Daoy (cell line): ENCODE measurements at places on chromosomes 3 and 15.

DNA sequence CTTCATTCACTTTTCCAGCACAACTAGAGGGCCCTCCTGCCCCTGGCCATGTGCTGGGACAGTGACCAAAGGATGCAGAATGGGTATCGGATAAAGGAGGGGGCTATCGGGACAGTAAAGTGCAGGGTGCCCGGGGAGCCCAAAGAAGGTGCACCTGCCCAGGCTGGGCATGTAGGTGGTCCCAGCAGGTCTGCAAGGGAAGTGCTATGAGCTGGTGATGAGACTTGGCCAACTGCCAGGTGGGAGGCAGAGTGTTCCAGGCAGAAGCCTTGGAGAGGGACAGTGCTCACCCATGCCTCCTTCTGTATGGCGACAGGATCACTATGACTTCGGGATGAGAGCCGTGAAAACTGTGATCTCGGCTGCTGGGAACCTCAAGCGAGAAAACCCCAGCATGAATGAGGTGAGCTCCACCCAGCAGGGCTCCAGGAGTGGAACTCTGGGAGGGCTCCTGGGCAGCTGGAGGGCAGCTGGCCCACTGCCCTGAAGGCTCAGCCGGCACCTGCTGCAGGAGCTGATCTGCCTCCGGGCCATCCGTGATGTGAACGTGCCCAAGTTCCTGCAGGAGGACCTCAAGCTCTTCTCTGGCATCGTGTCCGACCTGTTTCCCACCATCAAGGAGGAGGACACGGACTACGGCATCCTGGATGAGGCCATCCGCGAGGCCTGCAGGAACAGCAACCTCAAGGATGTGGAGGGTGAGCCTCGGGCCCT is 48.4 kb downstream of the DNAH1 start:
- DNase-seq, result no peak

DNA sequence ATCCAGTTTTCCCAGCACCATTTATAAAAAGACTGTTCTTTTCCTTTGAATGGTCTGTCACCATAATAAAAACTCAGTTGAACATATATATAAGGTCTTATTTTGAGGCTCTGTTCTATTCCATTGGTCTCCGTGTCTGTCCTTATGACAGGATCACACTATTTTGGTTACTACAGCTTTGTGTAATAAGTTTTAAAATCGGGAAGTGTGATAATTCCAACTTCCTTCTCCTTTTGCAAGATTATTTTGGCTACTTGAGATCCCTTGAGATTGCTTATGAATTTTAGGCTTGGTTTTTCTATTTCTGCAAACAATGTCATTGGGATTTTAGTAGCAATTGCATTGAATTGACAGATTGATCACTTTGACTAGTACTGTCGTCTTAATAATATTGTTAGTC is 35.7 kb downstream of the SACM1L start:
- no peak for DNase-seq

GRCh38 chr15:101407439-101407838 is 82.1 kb downstream of the PCSK6 start:
- no peak for DNase-seq

DNA sequence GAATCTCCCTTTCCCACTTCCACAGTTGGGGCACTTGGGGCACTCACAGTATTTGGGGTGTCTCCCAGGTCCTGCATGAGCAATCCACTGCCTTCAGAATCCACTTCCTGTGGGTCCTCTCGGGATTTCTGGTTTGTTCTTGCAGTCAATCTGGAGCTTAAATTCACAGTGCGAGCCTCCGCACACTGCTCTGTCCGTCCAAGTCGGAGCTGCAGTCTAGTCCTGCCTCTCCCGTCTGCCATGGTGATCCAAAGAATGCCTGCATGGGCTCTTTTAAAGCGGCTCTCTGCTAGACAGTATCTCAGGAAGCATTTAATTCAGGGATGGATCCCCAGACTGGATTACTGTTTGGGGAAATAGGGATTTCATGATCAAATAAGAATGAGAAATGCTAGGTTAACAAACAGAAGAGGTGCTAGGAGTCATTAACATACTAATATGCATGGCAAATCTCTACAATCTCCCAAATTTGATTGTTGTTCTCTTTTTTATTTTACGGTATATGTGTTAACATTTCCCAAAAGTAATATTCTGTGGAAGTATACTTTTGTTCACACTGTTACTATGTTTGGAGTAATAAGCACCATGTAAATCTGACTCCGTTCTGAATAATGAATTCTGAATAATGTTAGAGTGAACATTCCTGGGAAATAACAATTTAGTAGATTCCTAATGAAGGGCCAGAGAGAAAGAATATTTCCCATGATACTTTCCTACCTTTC is 142.5 kb downstream of the HCN4 start:
- DNase-seq, result no peak

- no peak for DNase-seq
Observed at GRCh38 chr3:43559961-43560360, 61.9 kb downstream of the ANO10 start.

- DNase-seq, result no peak
Observed at GRCh38 chr15:56674857-56675256, 58.5 kb downstream of the ZNF280D start.

DNA sequence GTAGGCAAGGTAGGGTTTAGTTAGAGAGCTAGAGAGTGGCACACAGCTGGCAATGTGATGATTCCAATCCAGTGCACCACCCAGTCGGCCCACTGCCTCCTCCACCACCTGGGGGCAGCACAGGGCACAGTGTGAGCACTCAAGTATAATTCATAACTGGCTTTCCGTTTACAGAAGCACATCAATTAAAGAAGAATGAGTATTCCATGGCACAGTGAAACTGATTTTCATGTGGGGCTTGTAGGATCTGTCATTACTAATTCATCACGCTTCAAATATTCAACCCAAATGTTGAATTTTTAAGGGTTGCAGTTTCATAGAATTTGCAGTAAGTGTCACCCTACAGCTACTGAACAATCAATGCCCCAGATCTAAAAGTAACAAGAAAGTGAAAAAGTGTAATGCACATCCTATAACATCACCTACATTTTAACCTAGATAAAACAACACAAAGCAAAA is 149.9 kb downstream of the IGSF11 start:
- DNase-seq, result peak; percentile 68

DNA sequence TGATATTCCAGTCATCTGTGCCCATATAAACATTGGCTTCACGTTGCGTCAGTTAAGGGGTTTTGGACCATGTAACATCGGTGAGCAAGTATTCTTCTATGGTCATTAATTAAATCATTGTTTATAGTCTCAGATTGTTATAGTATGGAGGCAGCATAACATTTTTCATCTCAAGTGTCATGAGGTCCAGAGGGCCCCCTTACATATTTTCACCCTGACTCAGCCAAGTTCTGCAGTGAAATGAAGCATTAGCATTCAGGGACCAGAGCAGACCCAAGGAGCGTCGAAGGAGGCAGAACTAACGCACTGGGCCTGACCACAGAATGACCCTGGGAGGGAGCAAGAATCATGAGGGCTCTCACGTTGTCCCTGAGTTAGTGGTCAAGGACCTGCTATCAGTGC is 171.5 kb downstream of the LRTM1 start:
- peak; percentile 65 for DNase-seq

DNA sequence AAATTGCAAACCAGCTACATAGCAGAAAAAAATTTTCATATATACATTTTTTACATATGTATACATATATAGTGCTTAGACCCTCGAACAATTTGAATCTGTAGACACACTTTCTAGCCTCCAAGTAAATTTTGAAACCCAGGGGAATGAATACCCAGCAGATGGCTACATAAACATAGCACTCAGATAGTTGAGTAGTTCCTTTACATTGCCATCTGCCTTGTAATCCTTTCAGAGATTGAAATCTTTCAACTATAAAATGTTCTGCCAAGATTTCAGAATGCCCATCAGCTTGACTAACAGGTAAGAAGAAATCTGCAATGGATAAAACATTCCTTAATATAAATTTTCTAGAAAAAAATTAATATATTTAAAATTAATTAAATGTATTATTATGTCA is 1333.5 kb upstream of the CADM2 start:
- no peak for DNase-seq

GRCh38 chr3:37094636-37095035 is 79.7 kb downstream of the LRRFIP2 start:
- DNase-seq, result no peak

- DNase-seq, result peak; percentile 42
Observed at GRCh38 chr15:77481670-77482069, 61.0 kb downstream of the HMG20A start.
